ENCODE measurements at places on chromosomes 1 and 21.
A peak's percentile ranks its signal among the peaks of the same experiment; 100 is the strongest.

DNA sequence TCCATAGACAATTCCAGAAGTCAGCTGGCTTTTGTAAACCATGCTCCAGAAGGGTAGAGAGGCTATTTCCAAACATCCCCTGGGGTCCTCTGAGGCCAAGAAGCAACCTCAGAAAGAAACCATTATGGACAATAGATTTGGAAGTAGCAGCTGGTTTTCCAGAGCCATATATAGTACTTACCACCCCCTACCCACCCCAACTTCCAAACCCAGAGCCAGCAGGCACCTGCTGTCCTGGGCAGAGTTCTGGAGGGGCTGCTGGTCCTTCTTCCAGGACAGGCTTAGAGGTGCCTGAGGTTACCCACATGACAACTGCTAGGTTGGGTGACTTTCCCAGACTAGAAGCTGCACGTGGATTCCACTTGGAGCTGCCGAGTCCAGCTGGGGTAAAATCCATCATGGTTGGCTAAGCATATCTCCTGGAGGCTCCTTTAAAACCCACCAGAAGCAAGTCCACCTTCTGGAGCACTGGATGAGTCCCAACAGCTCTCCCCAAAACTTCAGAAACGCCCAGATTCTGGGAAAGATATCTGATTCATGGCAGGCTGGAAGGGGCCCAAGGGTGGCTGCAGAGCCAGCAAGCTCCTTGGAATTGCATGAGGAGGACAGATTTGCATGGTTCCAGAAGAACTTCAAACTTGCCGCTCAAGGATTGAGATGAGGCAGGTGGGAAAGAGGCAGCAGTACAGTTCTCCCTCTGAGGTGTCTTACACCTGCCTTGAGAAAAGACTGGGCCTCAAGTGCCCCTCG, 5.8 kb downstream of the MYCL start:
- ATAC-seq = no peak

DNA sequence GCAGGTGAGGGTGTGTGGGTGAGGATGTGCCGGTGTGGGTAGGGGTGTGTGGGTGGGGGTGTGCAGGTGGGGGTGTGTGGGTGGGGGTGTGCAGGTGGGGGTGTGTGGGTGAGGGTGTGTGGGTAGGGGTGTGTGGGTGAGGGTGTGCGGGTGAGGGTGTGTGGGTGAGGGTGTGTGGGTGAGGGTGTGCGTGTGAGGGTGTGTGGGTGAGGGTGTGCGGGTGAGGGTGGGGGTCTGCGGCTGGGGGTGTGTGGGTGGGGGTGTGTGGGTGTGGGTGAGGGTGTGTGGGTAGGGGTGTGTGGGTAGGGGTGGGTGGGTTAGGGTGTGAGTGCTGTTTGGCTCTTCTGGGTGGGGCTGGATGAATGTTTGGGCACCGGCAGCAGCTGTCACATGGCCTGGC, 241.4 kb upstream of the POTED start:
- ATAC-seq = no peak

- no peak for ATAC-seq
Measured at GRCh38 chr1:24932725-24933294, 2.7 kb upstream of the RUNX3 start.

GRCh38 chr21:45001134-45002095, 61.6 kb downstream of the SLX9 start:
- peak; percentile 95 for ATAC-seq

GRCh38 chr1:17704176-17704575, 51.0 kb upstream of the ACTL8 start:
- no peak for ATAC-seq

DNA sequence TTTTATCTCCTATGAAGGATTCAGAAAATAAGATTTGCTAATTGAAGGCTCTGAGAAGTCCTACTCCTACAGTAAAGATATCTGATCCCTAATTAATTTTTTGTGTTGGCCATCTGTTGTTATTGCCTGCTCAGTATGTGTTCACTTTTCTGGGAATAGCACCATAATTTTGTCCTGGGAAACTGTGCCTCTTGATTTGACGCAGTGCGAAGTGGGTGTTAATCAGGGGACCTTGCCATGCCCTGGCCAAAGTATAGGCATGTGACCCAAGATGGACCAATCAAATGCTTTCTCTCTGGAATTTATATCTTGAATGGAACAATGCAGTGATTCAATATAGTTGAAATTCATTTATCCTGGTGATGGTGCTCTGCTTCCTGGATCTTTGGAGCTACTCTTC, 30.4 kb upstream of the GNG12 start:
- no peak for ATAC-seq

DNA sequence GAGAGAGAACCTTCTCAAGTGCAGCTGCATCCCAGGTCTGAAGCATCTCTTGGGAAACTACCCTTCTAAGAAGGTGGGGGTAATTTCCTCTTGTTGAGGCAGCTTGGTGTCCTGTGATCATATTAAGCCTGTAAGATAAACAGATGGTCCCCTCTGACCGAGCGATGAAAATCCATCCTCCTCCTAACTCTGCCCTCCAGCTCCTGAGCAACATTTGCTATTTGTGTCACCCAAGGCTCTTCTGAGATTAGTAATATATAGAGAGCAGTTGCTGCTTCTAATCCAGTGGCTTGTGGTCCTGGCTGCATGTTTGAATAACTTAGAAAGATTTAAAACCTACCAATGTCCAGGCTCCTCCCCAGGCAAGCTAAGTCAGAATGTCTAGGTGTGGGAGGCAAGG, 123.7 kb downstream of the DISC1 start:
- no peak for ATAC-seq

DNA sequence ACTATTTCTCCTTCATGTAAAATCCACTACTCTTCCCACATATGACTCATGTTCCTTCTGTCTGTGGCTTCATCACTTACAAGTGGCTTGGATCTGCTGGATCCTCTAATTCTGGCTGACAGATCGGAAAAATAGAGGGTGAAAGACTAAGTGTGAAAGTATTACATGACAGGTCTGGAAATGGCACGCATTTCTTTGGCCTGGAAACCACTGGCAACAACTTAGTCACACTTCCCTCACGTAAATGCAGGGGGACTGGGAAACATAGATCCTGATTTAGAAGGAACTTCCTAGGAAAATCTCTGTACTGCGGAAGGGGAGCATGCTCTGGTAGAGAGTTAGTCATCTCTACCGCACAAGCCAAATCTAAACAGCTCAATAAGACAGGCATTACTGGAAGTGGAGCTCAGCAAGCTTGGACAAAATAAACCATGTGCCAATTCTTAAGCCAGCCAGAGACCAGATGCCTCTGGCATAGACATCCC, 305.4 kb upstream of the PTBP2 start:
- ATAC-seq = peak; percentile 96

DNA sequence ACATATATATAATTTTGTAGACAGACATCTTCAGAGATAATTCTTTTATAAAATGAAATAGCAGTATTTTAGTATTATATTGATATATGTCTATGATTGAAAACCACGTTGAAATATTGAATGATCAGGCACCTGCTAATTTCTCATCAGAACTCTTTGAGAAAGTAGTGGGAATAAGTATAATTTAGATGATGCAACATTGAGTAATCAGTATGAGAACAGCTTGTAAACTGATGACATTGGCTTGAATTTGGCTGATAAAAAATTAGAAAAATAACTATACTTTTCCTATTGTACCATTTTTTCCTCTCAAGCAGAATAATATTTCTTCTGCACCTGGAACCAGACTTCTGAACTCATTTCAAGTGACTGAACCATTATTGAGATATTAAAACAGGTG, 1316.8 kb downstream of the NCAM2 start:
- ATAC-seq = no peak

- no peak for ATAC-seq
Measured at GRCh38 chr1:107291987-107292386, 151.1 kb downstream of the NTNG1 start.

DNA sequence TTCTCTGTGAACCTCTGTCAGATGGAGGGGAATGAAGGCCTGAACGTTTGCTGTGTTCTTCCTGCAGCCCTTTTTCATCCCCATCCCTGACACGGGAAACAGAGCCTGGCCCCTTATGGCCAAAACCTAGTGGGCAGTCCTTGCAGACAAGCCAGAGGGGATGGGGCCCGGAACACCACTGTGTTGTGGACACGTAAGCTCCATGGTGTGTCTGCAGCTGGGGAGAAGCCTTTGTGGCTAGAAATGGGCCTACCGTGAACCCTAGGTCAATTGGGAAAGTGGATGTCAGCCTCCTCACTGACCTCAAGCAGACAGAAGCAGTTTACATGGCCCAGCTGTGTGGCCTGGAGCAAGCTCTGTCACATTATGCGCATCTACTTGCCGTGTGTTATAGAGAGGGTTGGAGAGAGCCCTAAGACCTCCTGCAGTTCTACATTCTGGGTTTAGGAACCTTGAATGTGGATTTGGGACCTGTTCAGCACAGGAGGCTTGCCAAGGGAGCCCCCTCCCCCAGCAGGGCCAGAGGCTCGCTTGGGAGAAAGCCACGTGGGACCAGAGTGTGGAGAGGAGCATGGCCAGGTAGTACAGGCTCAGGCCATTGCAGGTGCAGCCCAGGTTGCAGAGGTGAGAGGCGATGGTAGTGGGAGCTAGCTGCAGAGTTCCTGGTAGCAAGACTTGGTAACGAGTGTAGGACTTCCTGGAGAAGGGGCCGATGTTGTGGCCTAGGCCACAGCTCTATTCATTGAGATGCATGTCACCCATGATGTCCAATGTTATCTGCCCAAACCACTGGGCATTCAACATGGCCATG, 20.7 kb downstream of the PARS2 start:
- ATAC-seq = no peak

DNA sequence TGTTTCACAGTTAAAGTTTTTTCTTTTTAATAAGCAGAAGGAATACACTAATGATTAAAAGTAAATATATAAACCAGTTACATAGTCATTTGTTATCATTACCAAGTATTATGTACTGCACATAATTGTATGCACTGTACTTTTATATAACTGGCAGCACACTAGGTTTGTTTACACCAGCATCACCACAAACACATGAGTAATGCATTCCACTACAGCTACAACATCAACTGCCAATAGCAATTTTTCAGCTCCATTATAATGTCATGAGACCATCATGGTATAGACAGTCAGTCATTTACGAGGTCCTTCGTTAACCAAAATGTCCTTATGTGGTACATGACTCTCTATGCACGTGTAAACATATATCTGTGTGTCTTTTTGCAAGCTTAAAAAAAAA, 35.2 kb downstream of the SCYL3 start:
- ATAC-seq = 0 out of 3 replicates have a peak, but pooled peaks have one; percentile 30

DNA sequence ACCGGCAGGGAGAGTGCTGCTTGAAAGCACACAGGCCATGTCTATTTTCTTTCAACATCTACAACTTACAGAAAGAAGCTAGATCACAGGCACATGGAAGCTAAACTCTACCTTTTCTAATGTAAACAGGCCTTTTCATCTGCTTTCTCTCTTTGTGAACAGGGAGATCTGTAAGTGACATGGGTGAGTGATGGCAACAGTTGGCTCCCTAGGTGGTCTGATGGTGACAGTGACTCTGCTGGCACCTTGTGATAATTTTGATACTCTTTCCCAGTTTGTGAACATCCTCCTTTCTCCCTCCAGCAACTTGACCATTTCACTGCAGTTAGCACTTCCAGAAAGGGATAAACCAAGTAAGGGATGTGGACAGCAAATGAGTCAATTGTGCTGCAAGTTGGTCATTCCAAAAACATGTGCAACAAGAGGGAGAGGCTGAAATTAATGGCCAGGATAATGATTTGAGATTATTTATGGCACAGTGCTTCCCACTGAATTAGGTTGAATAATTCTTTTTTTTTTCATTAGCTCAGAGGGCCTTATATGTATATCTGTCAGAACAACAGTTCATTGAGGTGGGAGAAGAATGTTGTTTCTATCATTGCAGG, 89.5 kb downstream of the XCL2 start:
- ATAC-seq = peak; percentile 83

DNA sequence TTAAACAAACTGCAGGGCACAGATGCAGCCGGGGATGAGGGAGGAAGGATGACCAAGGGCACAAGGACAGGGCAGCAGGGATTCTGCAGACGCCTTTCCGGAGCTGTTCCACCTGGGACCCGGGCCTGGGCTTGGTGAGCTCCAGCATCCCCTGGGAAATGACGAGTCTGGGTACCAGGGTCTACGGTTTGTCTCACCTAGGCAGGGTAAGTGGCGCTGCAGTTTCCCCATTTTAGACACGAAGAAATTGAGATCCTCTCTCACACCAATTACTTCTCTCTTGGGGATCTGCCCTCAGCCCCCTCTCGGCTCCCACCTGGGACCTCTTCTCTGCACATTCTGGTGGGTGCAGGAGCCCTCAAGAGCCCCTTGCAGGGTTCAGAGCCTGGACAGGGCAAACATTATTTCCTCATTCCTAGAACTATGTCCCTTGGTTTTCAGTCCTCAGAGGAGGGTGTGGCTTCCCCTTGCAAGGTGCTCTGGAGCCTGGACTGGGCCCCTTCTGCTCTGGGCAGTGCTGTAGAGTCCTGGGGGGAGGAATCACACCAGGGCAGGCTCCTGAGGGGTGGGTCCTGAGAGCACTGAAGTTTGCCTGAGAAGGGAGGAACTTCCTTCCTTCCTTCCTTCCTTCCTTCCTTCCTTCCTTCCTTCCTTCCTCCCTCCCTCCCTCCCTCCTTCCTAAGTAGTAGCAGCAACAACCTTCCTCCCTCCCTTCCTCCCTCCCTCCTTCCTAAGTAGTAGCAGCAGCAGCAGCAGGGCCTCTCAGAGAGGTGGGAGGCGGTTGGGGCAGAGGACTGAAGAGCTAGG, 16.0 kb downstream of the RAP1GAP start:
- ATAC-seq = no peak

GRCh38 chr1:233879841-233880240, 24.6 kb upstream of the SLC35F3 start:
- ATAC-seq = no peak

DNA sequence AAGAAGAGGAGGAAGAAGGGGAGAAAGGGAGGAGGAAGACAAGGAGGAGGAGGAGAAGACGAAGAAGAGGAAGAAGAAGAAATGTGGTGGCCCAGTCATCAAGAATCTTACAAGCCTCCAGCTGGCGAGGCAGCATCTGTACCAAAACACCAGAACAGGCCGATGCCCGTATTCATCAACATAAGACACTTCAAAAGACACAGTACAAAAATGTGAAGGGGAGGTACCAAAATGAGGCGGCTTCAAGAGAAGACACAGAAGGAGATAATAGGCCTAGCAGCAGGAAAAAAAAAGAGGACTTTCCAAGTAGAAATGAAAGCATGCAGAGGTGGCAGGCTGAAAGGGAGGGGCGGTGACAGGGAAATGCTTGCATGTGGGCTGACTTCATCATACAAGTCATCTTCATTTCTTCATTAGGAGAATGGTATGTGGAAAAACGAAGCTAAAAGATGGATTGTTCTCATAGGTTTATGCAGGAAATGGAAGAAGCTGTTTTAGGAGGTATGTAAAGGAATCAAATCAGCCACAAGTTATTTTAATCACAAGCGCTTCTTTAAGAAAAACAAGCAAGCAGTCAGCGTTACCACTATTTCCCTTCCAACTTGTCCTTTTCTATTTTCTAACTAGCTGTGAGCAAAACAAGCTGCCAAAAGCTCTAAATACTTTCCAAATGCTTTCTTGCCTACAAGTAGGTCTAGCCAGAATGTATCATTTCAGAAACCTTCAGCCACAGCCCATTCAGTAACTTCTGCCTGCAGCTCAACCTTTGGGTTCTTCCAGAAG, 192.3 kb downstream of the SLC45A1 start:
- ATAC-seq = peak; percentile 90

- ATAC-seq = no peak
Measured at GRCh38 chr1:16012590-16013219, 5.1 kb downstream of the HSPB7 start.
